ENCODE measurements at places on chromosomes 12 and 14. TPM values are rescaled to one million over a fixed set of nuclear protein-coding genes. Genes with fewer than 3 reads are reported as not detected.

The OAS1 gene
- polyA plus RNA-seq: 3.7 TPM

The PDZRN4 gene
- 2.9 TPM for polyA plus RNA-seq

DNA sequence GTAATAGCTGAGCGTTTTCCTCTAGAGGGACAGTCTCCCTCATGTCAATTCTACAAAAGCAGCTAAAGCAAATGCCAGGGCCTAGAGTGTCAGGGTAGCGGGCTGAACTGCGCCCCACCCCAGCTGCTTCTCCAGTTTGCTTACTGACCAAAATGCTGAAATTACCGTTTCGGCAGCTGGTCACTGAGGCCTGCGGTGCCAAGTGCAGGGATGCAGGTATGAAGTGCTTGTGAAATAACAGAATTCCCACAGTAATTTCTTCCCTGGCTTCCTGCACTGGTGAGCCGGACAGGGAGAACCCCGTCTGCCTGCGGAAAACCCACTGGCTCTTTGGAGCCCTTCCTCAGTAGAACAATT lies 19.1 kb downstream of the PSMC1 start:
- no peak for DNase-seq

GRCh38 chr14:101073598-101073965 lies 170.1 kb upstream of the RTL1 start:
- DNase-seq: no peak

GRCh38 chr14:54535126-54535525 lies 25.4 kb downstream of the CGRRF1 start:
- DNase-seq: peak; percentile 14

GRCh38 chr12:7806863-7807487 lies 17.8 kb downstream of the NANOG start:
- DNase-seq: peak; percentile 69

The C14orf39 gene
- 1.5 TPM for polyA plus RNA-seq

- no peak for DNase-seq
Observed at GRCh38 chr14:95953111-95953724, 76.6 kb downstream of the TUNAR start.

DNA sequence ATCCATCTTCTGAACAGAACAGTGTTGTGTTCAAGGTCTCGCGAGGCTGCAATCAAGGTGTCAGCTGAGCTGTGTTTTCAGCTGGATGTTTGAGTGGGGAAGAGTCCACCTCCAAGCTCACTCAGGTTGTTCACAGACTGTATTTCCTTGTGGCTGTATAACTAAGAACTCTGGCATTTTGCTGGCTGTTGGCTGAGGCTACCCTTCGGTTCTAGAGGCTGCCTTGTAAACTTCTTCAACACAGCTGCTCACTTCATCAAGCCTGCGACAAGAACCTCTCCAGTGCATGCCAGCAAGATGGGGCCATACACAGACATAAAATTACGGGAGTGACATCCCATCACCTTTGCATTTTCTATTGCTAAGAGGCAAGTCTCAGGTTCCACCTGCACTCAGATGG lies 12.7 kb downstream of the FOS start:
- DNase-seq: no peak

DNA sequence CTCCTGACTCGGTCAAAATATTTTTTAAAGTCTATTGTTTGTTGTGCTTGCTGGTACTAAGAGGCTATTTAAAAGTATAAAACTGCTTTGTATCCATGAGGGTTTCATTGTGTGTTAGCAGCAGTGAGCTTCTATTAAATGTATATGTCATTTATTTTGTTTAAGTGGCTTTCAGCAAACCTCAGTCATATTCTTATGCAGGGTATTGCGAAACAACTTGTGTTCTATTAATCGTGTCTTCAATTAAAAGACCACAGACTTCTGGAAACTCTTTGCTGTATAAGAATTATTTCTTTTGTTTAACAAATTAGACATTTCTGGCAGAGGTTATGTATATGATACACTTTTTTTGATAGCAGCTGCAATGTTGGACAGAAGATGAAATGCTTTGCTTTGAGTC lies 6.5 kb downstream of the IAPP start:
- DNase-seq: no peak

- DNase-seq: no peak
Observed at GRCh38 chr12:128549601-128550218, 274.0 kb downstream of the SLC15A4 start.

The A2ML1 gene
- 0.57 TPM for polyA plus RNA-seq

The MFAP5 gene
- 177 TPM for polyA plus RNA-seq

DNA sequence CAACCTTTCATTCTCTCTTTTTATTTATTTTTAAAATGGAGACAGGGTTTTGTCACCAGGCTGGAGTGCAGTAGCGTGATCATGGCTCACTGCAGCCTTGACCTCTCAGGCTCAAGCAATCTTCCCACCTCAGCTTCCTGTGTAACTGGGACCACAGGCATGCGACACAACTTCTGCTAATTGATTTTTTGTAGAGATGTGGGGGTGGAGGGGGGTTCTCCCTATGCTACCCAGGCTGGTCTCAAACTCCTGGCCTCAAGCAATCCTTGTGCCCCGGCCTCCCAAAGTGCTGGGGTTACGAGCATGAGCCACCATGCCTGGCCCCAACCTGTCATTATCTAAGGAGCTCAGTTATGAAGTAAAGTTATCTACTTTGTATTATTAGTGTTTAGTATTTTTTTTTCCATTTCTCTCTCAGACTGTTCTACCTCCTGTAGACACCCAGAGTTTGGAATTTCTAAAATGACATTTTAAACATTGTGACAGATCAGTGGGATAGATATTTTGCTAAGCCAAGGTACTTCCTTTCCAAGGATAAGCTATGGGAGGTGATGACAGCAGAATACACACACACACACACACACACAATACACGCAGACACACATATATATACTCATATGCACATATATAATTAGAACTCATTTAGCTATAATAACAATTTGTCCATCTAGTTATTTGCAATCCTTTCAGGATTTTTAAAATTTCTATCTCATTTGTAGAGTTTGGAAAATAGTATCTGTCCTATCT lies 2.1 kb upstream of the USP44 start:
- no peak for DNase-seq

The CLEC1B gene
- not detected for polyA plus RNA-seq

Measured in muscle of back (tissue), 13 donors.